Stimulated activated CD4-positive, alpha-beta T cell treated with anti-CD3 and anti-CD28 coated beads, Interleukin-1b, Interleukin-23, amount 100 ng/mL, for 48 hours (primary cell): ENCODE measurements at places on chromosomes 3 and 15.

DNA sequence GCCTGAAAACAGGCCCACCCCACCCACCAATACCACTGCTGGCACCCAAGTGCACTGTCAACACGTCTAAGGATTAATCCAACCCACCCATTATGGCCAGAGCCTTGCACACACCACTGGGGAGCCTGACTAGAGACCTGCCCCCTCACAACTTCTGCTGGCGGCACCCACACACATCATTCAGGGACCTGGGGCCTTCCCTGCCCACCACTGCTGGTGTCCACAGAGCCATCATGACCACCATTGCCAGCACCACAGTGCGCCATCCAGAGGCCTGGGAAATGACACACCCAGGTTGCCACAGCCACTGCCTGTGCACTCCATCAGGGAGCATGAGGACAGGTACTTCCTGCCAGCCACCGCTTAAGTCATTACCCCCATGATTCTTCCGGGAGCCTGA is 67.0 kb upstream of the IMPG2 start:
- DNase-seq: no peak

DNA sequence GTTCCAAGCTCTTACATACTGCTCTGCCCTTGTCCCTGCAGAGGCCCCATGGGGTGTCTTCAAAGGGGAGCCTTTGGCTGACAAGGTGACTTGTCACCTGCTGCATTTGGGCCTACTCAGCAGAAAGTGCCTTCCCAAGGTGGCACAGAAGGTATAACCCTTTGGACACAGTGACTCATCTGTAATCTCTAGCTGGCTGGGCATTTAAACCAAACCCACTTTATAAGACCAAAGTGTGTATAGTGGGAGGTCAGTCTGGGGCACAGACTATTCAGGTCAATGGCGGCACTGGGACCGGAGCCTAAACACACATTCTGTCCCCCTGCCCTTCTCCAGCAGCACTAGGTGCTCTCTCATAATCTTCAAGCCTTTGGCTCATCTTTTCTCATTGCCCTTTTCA is 35.1 kb downstream of the GJD2 start:
- DNase-seq: no peak

GRCh38 chr3:123423806-123424205 is 25.1 kb downstream of the ADCY5 start:
- no peak for DNase-seq

DNA sequence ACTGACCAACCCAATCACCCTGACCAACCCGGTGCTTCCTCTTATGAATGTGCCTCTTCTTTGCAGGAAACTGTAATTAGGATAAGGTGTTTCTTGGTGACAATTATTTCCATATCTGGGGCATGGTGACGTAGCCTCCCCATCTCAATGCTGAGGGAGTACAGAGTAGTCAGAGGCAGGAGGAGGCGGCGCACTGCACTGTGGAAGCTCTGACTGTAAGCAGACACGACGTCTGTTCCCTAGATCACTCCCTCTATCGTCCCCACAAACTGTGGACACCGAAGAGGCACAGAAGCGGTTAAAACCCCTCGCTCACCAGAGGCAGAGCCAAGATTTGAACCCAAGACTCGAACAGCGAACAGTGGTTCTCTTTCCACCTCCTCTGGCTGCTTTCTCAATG is 231.0 kb upstream of the IGF1R start:
- no peak for DNase-seq

GRCh38 chr3:41356775-41357174 is 157.5 kb downstream of the CTNNB1 start:
- no peak for DNase-seq

DNA sequence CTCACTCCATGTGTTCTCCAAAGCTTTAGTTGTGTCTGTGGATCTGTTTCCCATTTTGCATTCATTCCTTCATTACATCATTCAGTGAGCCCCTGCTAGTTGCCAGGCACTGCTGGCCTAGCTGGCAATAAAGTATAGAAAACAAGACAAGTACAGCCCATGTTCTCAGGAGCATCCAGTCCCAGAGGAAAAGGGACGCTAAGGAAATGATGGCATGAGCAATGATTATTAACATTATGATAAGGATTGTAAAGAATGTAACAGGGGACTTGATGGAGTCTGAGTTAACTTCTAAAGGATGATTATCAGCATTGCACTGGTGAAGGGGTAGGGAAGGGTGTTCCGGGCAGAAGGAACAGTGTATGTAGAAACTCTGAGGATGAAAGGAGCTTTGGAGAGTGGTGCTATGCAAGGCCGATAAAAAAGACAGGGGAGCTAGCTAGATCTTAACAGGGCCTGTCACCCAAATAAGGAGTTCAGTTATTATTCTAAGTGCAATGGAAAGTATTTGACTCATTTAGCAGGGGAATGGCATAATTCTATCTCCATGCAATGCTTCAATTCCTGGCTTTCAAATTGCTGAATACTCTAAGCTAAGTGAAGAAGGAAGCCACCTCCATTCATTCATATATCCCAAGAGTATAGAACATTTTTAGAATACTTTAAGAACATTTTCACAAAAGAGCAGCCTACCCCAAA is 258.2 kb upstream of the STT3B start:
- no peak for DNase-seq

GRCh38 chr3:47164007-47164881 is at the start of gene SETD2:
Gene SETD2, minus strand, starts transcription at chr3:47164113. Its CDS starts 189 bp downstream, at chr3:47163924.
- peak; percentile 88 for DNase-seq

DNA sequence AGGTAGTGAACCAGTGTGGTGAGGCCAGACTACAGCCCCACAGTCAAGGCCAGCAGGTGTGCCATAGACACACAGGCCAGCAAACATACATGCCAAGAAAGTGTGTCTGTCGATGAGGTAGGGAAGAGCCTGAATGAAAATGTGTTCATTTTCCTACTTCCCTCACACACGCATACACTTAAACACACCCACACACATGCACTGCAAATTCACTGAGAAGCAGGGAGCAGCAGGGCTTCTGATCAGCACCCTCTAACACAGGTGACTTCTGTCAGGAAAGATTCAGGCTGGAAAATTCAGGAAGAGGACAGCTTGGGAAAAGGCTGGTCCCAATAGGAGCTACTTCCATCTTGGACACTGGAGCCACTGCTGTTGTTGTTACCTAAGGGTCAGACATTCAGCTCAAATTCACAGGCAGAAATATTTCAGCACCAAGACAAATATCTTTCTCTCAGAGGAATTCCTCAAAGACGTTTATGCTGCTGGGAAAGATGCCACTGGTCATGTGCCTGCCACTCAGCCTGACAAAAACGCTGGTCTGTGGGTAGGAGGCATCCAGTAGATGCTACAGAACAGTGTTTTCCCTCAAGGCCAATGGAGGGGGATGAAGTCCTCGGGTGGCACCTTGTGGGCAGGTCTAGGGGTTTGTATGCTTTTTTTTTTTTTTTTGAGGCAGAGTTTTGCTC is 40.9 kb upstream of the LARS2 start:
- no peak for DNase-seq
